DND-41 (cell line): ENCODE measurements at places on chromosomes 5 and 9.

DNA sequence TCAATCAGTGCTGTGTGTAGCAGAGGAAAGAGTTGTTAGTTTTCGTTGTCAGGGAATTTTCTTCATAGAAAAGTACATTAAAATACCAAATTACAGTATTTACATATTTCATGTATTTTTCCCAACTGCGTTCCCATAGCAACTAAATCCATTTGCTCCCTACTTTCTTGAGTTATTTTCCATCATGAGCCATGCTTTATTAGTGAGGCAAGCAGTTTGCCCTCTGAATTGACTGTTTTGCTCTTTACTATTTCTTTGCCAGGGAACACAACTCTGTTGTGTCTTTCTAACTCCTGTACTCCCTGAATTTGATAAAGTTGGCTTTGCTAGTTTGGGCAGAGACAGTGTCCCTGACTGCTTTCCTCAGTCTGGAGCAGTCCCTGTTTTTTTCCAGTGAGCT is 276.2 kb upstream of the SLC30A5 start:
- DNase-seq: no peak

GRCh38 chr9:136051837-136052471 is 43.1 kb downstream of the NACC2 start:
- DNase-seq: no peak

DNA sequence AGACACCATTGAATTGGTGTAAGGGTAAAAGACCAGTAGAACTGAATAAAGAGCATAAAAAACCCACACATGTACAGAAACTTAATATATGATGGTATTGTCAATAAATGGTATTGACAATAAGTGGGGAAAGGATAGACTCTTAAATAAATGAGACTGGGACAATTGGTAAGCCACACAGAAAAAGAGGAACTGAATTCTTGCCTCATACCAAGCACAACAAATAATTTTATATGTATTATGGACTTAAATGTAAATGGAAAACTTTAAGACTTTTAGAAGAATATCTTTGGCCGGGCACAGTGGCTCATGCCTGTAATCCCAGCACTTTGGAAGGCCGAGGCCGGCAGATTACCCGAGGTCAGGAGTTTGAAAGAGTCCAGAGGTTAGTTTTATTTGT is 37.9 kb upstream of the PPP2CA start:
- DNase-seq: no peak

DNA sequence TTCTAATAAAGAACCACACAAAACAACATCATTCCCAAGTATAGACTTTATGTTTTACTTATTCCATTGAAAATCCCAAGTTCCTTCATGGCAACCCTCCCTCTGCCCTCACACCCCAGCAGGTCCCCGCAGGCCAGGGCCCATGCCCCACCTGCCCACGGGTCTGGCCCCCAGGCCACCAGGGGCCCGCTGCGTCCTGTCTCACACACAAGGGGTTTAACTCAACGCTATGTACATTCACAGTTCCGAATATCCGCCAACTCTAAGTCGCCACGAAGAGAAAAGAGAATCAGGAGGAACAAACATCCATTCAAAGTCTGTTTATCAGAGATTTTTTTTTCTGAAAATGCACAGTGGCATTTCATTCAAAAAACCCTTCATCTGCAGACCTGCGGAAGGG is 16.2 kb upstream of the SLC6A3 start:
- no peak for DNase-seq

GRCh38 chr5:103444333-103445038 is 118.1 kb downstream of the NUDT12 start:
- no peak for DNase-seq

DNA sequence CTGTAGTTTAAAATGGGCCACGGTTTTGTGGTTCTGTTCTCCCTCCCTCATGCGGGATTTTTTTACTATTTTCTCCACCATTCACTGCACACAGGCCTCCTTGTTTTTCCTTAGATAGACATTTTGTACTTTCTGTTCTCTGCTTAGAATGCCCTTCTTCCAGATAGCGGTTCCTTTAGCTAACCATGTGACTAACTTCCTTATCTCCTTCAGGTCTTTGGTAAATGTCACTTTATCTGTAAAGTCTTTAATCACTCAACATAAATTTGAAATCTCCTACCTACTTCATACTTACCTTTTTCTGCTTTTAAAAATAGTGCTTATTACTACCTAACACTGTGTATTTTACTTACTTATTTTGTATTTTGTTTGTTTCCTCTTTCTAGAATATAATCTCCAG is 15.0 kb downstream of the FER start:
- no peak for DNase-seq

DNA sequence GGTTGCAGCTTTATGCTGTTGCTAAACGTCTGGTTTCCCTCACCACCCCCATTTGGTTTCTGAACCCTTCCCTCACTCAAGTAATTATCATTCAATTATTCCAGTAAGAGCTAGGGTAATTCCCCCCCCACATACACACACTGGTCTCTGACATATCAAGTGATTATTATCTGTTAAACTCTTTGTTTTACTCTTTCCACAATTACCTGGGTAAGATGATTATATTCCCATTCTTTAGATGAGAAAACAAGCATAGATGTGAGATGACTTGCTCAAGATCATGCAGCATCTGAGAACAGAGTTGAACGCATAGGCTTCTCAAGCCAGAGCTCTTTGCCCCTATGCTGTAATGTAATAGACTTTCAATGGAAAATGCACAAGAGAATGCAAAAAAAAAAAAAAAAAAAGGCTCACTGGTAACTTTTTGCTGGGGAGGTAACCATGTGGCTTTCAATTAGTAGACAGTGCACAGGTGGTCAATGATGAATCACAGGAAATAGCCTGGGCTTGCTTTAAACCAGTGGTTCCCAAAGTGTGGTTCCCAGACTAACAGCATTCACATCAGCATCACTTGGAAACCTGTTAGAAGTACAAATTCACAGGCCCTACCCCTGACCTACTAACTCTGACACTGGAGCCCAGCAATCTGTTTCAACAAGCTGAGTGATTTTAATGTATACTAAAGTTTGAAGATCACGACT is 87.6 kb downstream of the PIK3R1 start:
- DNase-seq: no peak

DNA sequence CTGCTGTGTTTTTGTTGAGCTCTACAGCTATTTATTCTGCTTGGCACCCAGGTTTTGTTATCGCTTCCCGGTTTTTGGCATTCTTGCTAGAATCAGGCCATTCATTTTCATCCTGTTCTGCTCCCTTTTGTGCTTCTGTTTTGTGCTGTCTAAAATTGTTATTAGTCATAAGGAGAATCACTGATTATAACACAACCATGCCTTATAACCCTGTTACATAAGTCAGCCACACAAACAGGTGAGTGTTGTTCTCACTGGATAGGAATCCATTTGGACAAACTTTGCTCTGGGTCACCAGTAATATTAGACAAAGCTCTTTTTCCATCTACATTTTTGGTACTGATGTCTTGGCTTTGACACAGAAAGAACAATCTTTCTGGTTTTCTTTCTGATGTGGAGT is 622.8 kb downstream of the PSAT1 start:
- no peak for DNase-seq

GRCh38 chr5:52063186-52063585 is 679.9 kb downstream of the ISL1 start:
- DNase-seq: no peak

GRCh38 chr5:53262348-53262970 is 152.9 kb upstream of the MOCS2 start:
- peak; percentile 7 for DNase-seq

DNA sequence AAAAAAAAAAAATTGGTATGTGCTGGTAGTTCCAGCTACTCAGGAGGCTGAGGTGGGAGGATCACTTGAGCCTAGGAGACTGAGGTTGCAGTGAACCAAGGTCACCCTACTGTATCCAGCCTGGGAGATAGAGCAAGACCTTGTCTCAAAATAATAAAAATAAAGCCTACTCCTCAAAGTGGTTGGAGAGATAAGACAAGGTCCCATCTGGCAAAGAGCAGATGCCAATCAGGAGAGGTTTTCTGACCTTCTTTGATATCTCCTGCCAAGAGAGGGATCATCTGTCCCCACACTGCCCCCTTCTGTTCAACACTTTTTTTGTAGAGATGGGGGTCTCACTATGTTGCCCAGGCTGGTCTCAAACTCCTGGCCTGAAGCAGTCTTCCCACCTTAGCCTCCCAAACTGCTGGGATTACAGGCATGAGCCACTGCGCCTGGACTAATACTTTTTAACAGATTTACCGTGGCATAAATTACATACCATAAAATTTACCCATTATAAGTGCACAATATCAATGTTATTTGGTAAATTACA is 64.7 kb downstream of the SH3PXD2B start:
- no peak for DNase-seq

GRCh38 chr9:15086778-15087324 is 176.6 kb upstream of the FREM1 start:
- no peak for DNase-seq

DNA sequence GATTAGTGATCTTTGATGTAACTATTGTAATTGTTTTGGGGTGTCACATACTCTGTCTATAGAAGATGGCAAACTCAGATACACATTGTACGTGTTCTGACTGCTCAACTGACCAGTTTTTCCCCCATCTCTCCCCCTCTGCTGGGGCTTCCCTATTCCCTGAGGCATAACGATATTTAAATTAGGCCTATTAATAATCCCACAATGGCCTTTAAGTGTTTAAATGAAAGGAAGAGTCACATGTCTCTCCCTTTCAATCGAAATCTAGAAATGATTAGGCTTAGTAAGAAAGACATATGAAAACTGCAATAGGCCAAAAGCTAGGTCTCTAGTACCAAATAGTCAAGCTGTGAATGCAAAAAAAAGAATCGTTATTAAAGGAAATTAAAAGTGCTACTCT is 265.6 kb downstream of the TMEM232 start:
- no peak for DNase-seq

DNA sequence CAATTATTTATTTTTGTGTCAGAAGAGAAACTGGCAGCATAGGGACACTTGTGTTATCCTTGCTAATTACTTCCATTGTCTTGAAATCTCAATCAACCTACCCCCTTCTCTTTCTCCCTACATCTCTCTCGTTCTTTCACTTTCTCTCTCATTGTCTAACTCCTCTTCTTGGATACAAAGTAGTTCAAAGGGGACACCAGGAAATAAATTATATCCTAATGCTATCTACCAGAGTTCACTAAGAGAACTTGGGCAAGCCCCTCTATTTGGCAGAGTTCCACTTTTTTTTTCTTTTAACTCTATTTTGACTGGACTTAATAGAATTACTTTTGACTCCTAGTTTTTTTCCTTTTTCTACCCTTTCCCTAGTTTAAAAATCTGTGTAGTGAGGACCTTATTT is 102.2 kb downstream of the MEF2C start:
- DNase-seq: no peak

GRCh38 chr5:178325311-178325678 is 92.7 kb upstream of the PHYKPL start:
- no peak for DNase-seq

DNA sequence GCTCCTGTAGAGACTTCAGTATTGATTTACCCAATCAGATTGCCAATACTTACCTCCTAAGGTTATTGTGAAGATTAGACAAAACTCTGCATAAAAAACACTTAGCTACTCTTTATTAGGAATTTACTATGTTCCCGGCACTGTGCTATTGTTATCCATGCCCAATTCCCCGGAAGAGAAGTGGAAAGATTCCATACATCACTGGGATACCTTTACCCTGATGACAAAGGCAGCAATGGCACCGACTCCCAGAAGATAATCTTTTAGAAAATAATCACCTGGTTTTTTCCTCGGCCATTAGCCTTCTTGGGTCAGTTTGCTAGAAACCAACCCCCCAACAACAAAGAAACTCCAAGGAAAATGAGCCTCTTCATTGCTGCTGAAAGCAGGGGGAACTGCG is 226.0 kb downstream of the SNX18 start:
- no peak for DNase-seq

DNA sequence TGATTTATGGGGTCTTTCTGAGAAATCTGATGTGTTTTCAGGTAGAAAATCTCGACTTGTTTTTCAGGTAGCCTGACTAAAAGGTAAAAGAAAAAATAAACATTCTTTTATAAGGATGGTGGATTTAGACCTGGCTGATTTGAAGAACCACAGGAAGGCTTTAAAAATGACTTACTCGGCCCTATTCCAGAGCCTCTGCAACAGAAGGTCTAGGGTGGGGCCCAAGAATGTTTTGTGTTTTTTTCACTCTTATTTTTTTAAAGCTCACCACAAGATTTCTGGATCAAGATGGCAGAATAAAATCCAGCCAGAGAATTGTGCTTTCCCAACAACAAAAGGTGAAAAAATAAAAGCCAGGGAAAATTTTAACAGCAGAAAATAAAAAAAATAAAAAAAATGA is 59.1 kb downstream of the FNBP1 start:
- no peak for DNase-seq

GRCh38 chr9:99184110-99184474 is 37.6 kb downstream of the ALG2 start:
- no peak for DNase-seq

DNA sequence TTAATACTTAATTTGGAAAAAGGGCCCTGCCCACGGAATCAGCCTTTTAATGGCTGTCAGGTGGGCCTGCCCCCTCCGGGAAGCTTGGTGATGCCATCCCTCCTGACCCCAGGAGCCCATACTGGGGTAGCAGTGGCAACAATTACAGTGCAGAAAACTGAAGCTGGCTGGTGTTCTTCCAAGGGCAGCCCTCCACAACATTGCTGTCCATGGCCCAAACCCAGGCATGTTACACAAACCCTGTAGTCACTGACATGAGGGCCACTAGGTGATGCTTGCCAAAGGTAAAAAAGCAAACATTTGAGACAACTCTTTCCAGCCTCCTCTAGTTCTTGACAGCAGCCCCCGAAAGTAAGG is 150.1 kb upstream of the LHFPL2 start:
- DNase-seq: no peak

GRCh38 chr9:64128572-64128971 is 1156.4 kb downstream of the FOXD4L5 start:
- DNase-seq: peak; percentile 17

GRCh38 chr9:36217256-36217968 is 26.7 kb downstream of the CLTA start:
- DNase-seq: no peak

- DNase-seq: no peak
Measured at GRCh38 chr5:11177999-11178711, 417.1 kb upstream of the DAP start.

GRCh38 chr9:108784998-108785397 is 70.8 kb downstream of the ACTL7B start:
- DNase-seq: no peak

- no peak for DNase-seq
Measured at GRCh38 chr9:78609450-78609849, 312.5 kb downstream of the PSAT1 start.

DNA sequence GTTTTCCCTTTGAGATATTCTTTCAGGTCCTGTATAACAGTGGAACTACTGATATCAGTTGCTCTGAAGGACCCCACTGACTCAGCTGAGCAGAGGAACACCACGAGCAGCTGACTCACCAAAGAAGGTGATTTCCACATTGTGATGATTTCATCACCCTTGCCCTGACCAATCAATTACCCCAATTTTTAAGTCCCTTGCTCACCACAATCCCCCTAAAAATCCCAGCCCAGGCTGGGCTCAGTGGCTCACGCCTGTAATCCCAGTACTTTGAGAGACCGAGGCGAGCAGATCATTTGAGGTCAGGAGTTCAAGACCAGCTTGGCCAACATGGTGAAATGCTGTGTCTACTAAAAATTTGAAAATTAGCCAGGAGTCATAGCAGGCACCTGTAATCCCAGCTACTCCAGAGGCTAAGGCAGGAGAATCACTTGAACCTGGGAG is 125.3 kb upstream of the ABCA1 start:
- no peak for DNase-seq

GRCh38 chr5:150361301-150361700 is 3.8 kb downstream of the TCOF1 start:
- no peak for DNase-seq

GRCh38 chr5:68924481-68925145 is 169.2 kb upstream of the SLC30A5 start:
- DNase-seq: no peak
